ENCODE measurements at places on chromosomes 16 and 17.

- no peak for DNase-seq
Measured at GRCh38 chr16:56263711-56264608, 72.7 kb downstream of the GNAO1 start.

GRCh38 chr17:8133941-8134340 lies 10.0 kb upstream of the HES7 start:
- DNase-seq: no peak

DNA sequence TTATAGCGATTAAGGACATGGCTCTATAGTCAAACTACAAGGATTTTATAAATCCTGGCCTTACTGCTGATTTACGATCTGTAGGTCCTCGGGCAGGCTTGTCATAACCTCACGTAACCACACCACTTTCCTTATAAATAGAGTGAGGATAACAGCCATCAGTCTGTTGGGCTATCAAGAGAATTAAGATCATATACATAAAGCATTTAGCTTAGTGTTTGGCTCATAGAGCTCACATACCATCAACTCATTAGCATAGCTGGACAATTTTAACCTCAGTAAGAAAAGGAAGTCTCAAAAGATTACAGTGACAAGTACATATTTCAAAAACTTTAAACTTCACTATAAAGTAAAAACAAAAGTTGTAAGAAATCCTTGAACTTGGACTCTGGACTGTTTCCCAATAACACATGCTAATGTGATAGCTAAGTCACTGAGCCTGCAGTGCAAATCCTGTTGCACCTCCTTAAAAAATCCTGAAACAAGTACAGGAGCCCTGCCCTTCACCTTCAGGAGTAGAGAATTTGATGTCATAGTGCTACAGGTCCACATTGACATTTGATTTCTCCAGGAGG lies 20.8 kb upstream of the CLEC3A start:
- DNase-seq: no peak

DNA sequence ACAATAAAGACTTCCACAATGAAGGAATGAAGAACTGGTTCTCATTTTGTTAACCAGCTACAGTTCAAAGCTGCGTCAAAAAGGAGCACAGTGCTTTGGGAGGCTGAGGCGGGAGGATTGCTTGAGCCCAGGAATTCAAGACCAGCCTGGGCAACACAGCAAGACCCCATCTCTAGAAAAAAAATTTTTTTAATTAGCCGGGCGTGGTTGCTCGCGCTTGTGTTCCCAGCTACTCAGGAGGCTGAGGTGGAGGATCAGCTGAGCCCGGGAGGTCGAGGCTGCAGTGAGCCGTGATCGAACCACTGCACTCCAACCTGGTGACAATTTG lies 764 bp upstream of the SLC6A4 start:
- no peak for DNase-seq

DNA sequence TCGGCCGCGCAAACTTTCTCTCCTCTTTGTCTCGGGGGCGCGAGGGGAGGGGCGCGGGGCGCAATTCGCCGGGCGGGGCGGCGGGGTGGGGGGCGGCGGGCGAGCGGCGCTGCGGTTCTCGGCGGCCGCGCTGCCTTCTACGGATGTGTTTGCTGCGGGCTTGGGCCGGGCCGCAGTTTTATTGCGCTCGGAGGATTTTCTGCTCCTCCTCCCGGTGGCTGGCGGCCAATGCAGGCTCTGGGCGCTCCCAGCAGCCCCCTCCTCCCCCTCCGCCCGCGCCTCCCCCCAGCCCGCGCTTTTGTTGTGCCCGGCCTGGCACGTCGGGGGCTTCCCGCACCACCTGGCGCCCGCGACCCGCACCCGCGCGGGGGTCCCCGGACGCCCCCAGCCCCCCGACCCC lies at the start of gene TIMP2:
Gene TIMP2 (minus strand): TSS at position 154 of the 400 bp plus-strand sequence. CDS start 299 bp downstream, outside the sequence.
- peak; percentile 43 for DNase-seq

- DNase-seq: no peak
Measured at GRCh38 chr17:14818469-14818868, 446.7 kb downstream of the PMP22 start.

Data from stimulated activated CD8-positive, alpha-beta memory T cell treated with anti-CD3 and anti-CD28 coated beads, Interleukin-2, amount 100 ng/mL, for 48 hours (primary cell).